Hippocampal formation (tissue), 2 donors: ENCODE measurements at places on chromosomes 3 and 15.

DNA sequence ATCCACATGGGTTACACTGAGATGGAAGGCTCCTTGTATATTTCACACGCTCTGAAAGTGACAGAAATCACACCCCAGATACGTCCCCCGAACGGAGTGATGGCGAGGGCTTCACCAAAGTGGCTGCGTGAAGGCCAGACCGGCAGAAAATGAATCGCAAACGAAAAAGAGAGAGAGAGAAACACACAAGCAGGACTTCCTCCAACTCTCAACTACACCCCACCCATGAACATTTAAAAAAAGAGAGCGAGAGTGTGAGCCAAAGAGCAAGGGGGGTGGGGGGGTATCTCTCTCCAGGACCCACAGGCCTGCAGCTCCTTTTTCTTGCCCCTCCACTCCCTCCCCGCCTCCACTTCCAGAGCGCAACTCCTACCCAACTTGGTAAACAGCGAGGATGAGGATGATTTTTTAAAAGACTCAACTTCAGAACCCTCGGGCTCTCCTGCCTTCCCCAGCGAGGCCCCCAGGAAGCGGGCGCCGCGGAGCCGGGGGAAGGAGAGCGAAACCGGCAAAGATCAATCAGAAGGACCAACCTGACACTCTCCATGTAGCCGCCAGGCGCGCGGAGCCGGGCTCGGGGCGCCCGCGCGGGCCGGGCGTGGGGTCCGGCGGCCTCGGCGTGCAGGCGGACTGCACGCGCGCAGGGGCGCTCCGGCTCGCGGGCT lies 519.1 kb downstream of the FOXP1 start:
- peak; percentile 60 for DNase-seq

GRCh38 chr15:80507131-80507530 lies 102.9 kb downstream of the ARNT2 start:
- DNase-seq: no peak

DNA sequence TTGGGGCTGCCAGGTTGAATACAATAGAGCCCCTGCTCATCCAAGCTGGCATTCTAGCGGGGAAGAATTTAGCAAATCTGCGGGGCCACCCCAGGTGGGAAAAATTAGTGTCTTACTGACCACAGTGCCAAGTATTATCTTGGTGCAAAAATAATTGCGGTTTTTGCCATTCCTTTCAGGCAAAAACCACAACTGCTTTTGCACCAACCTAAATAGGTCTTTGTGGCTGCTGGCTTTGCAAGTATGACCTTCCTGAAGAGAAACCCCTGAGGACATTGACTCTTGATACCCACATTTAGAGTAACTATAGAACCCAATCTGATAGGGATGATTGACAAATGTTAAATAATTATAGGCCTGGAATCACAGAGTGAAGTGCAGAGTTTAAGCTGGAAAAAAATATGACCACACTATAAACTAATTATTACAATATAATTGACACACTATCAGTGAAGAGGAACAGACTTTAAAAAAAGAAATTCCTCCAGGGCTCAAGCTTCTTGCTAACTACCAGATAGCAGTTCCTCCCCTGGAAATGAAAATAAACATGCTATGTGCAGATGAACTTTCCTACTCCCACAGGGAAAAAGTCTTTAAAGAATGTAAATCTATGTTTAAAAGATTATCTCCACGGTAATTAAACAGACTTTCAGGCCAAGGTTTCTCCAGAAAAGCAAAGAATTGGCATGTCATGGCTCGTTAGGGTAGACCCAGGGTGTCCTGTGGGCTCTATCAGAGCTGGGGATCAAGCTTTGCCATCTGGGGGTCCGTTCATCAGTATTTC lies 34.4 kb downstream of the CA12 start:
- no peak for DNase-seq

- no peak for DNase-seq
Observed at GRCh38 chr3:50478051-50478450, 25.4 kb downstream of the CACNA2D2 start.

- no peak for DNase-seq
Observed at GRCh38 chr3:194022052-194022451, 113.9 kb upstream of the HES1 start.

GRCh38 chr3:169660709-169661360 lies 2.7 kb downstream of the MECOM start:
- DNase-seq: no peak

DNA sequence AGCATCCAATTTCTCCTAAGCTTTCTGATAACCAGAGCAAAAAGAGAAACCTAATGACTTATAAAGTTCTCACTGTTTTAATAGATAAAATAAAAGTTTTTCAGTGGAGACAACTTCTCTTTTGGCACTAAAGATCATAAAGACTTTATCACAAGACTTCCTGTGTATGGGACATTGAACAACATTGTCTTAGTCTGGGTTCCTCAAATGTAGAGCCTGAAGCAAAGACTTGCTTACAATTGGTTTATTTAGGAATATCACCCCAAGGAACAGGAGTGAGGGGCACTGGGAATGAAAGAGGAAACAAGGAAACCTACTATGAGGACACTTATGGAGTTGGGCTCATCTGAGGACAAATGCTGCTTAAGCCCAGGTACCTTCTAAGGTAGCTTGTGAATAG lies 127.4 kb downstream of the B3GALNT1 start:
- no peak for DNase-seq

- DNase-seq: no peak
Observed at GRCh38 chr3:146550070-146550615, 5.7 kb upstream of the PLSCR1 start.

DNA sequence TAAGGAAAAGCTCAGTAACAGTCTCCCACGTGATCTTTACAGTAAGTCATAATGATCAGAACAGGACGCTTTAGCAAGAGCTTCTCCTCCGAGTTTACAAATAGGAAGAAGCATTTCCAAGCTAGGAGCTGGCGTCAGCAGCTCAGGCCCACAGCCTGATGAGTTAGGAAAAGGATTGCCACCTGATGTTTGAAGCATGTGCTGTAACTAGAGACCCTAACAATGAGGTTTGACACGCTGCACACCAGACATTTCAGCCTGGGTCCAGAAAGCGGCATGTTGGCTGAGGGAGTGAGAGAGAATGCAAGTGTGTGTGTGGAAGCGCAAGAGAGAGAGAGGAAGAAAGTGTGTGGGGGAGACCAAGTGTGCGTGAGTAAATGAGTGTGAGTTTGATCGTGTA lies 47.3 kb downstream of the TLE3 start:
- no peak for DNase-seq

DNA sequence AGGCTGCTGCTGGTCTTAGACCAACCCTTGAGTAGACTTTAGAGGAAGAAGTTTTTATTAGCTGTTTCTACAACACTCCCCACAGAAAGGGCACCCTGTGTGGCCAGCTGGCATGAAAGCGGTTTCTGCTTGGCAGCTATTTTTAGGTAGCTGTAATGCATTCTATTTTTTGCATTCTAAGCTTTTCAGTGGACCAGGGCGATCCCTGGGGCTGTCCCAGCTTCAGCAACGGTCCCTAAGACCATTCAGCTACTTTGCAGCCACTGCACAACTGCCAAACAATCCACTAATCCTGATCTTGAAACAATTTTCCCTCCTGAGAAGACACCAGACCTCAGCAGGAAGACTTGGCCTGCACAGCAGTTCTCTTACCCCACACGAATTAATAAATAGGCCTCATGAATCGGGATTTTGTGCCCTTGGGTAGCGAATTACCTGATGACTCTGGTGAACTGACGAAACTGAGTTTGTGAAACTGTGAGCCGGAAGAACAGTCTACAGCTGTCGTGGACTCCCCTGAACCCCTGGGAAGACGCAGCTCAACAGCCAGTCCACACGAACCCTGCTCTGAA lies 14.6 kb upstream of the TFRC start:
- DNase-seq: peak; percentile 57

DNA sequence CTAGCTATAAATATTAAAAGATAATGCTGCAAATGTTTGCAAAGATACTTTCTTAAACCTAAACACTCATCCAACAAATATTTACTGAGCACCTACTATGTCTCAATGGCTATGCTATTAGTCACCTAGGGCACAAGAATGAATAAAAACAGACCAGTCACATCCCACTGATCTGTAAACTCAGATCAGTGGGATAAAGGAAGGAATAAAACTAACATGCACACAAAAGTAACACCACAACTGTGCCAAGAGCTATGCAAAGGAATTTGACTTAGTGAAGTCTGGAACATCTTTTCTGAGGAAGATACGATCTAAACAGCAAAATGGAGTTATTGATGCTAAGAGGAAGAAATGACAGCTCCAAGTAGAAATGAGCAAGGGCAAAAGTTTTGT lies 56.6 kb downstream of the CBLB start:
- DNase-seq: no peak

GRCh38 chr3:60609446-60609845 lies 641.8 kb downstream of the FHIT start:
- no peak for DNase-seq

- DNase-seq: no peak
Observed at GRCh38 chr3:42028474-42028873, 62.7 kb upstream of the TRAK1 start.

- no peak for DNase-seq
Observed at GRCh38 chr15:53978253-53978906, at the start of gene UNC13C. TSS of gene UNC13C (plus strand) at chr15:53978441. CDS start at chr15:54012904, 34,463 bp downstream.
